Inflammatory macrophage treated with lipopolysaccharide for 1 hour (primary cell): ENCODE measurements at places on chromosomes 6 and 20.

DNA sequence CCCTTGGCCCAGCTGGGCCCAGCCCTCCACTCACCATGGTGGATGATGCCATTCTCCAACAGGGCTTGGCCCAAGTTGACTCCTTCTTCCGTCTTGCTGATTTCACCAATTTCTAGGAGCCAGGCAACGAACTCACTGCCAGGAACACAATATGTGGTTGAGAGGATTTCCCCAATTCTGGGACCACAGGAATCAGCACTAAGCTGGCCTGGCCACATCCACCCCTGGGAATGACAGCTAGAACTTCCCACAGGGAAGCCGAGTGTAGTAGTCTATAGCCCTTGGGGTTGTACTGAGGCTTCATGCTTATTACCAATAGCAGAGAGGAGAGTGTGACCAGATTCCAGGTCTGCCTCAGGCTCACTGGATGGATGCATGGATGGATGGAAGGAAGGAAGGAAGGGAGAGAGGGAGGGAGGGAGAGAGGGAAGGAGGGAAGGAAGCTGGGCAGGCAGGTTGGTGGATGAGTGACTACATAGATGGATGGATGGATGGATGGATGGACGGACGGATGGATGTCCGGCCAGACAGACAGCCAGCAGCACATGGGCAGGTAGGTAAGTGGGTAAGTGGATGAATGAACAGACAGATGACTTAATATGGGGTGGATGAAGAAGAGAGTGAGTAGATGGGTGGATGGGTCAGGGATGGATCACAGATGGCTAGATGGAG, 146.5 kb downstream of the PREX1 start:
- no peak for DNase-seq

DNA sequence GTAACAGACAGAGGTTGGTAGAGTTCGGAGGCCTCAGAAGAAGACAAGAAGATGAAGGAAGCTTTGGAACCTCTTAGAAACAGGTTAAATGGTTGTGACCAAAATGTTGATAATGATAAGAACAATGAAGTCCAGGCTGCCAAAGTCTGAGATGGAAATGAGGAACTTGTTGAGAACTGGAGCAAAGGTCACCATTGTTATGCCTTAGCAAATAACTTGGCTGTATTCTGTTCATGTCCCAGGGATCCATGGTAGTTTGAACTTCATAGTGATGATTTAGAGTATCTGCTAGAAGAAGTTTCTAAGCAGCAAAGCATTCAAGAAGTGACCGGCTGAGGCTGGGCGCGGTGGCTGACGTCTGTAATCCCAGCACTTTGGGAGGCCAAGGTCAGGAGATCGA, 11.1 kb upstream of the LSM14B start:
- DNase-seq = no peak

GRCh38 chr20:40600441-40601219, 88.4 kb downstream of the MAFB start:
- no peak for DNase-seq

DNA sequence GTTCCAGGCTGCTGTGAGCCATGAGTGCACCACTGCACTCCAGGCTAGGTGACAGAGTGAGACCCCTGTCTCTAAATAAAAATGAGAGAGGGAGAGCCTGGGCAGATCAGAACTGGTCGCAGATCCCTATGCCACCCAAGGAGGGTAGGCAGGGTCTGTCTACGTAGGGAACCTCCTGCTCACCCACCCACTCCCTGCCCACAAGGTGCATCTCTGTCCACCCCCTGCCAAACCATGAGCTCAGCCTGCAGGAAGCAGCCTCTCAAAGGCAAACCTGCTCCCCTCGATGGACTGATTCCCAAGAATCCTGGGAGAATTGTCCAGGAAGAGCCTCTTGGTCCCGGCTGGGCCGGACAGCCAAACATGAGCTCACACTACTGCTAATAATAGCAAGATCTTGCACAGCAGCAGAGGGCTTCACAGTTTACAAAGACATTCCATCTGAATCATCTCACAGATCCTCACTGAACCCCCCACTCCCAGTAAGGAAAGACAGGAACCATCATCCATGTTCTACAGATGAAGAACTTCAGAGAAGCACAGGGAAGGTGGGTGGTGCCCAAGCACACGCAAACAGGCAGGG, 27.8 kb upstream of the TLDC2 start:
- no peak for DNase-seq

GRCh38 chr6:64238071-64238470, 602.5 kb downstream of the PHF3 start:
- DNase-seq = no peak

DNA sequence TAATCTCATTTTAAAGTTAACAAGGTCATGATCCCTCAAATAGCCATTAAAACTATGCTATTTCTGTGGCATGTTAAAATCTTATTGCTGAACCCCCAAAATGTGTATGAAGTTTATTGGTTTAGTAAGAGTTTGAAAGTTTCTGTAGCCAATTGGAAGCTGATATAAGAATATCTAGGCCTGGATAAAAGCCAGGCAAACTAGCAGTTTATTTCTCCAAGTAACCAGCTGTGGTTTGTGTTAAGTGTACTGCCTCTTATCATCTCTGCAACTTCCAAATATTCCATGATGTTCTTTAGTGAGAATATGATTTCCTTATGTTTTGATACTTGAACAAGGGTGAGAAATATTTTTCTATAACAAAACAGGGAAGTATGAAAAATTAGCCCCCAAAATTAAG, 76.7 kb downstream of the PRSS35 start:
- no peak for DNase-seq

- DNase-seq = peak; percentile 82
Observed at GRCh38 chr6:87700397-87701343, 1.4 kb downstream of the AKIRIN2 start.

GRCh38 chr6:33200219-33201146, at the start of the genes RXRB and SLC39A7:
TSS of gene RXRB (minus strand) at chr6:33200665. CDS start at chr6:33200476, 189 bp downstream.
TSS of gene SLC39A7 (plus strand) at chr6:33200867. CDS start at chr6:33201246, 379 bp downstream.
- DNase-seq = peak; percentile 99

DNA sequence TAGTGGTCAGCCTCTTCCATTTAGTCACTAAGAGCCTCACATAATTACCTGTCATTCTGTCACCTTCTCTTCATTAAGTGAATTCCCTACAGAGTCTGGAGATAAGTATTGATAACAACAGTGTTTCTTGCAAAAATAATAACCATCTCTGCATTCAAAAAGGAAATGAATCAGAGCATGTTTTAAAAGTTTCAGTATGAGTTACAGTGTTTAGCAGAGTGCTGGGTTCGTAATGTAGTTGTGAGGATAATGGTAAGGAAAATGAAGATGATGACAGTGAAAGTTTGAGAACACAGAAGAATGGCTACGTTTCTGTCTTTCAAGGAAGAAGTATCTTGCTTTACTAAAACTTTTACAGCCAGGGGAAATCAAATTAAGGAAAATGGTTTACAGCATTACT, 31.3 kb downstream of the GPRC6A start:
- no peak for DNase-seq

DNA sequence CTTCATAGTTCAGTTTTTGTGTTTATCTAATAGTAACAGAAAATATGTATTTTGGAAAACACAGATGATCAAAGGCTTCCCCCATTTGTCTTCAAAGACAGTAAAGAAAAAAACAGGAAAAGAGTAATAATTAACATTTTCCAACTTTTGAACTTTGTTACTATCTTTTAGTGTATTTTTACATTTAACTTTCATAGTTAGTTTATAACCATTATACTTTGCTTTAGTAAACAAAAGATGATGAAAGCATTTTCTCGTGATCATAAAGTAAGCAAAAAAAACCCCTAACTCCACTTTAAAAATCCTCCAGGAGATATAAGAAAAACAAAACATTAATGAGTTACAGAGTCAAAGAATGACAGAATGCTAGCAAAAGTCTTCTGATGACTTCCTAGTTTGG, 13.6 kb upstream of the GPRC6A start:
- no peak for DNase-seq

- no peak for DNase-seq
Observed at GRCh38 chr6:143697076-143697800, 19.5 kb downstream of the PHACTR2 start.
